ENCODE measurements at places on chromosomes 7 and 10. TPM values are rescaled to one million over a fixed set of nuclear protein-coding genes. Genes with fewer than 3 reads are reported as not detected.
A peak's percentile ranks its signal among the peaks of the same experiment; 100 is the strongest.

Gene TMEM178B
- not detected for total RNA-seq

Gene OR2A1
- 0.27 TPM for total RNA-seq

GRCh38 chr10:45378914-45379726 is 5.1 kb downstream of the ALOX5 start:
- no peak for DNase-seq

Gene TAS2R4
- total RNA-seq = 4.5 TPM

DNA sequence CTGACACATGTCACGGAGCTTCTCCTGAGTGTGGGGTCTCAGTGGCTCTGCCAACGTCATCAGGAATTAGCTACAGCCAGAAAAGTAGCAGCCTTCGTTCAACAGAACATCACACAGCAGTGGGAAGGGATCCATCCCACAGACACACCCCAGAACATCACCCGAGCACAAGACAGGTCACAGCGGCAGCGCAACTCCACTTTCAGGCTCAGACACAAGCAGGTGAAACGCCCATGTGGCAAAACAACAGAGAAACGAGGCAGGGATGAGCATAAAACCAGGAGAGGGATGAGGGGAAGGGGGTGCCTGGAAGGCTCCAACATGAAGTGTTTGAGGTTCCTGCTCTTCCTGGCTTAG is 44.8 kb downstream of the CAMK2B start:
- DNase-seq = no peak

DNA sequence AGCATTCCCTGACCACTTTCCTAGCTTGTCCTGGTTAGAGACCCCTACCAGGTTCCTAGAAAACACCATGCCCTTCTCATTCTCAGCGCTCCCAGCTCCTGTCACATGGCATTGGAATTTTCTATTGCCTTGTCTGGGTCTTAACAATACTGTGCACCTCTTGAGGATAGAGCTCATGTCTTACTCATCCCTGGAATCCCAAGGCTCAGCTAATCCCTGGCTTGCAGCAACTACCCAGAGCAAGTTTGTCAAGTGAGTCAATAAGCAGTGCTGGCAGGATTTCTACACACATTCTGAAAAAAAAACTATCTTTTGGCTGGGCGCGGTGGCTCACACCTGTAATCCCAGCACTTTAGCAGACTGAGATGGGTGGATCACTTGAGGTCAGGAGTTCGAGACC is 11.7 kb upstream of the PRDX3 start:
- DNase-seq = peak; percentile 96

All from fibroblast of the aortic adventitia (primary cell).